ENCODE measurements at places on chromosomes 1 and 21. TPM values are rescaled to one million over a fixed set of nuclear protein-coding genes. Genes with fewer than 3 reads are reported as not detected.
A peak's percentile ranks its signal among the peaks of the same experiment; 100 is the strongest.

The CFAP45 gene
- 1.6 TPM for total RNA-seq

- no peaks in the 10 kb centered on the region for H3K4me1 ChIP-seq
- no peaks in the 10 kb centered on the region for H3K36me3 ChIP-seq
- DNase-seq, result peak; percentile 77
- H3K4me3 ChIP-seq, result no peak overlapping the region
Observed at GRCh38 chr1:30707412-30708360, 15.7 kb downstream of the MATN1 start.

GRCh38 chr1:151282883-151283725 lies 1.0 kb downstream of the ZNF687 start:
- H3K27me3 ChIP-seq, result no peaks in the 10 kb centered on the region
- H3K4me3 ChIP-seq, result peak overlapping the region; percentile 72
- peaks cover 18% of the 10 kb centered on the region for H3K36me3 ChIP-seq
- H3K27ac ChIP-seq, result peak overlapping the region; percentile 63
- peaks cover 16% of the 10 kb centered on the region for H3K4me1 ChIP-seq

The RIMKLA gene
- total RNA-seq, result 3.5 TPM

The CFHR2 gene
- total RNA-seq, result not detected

The S100A16 gene
- 1,254 TPM for total RNA-seq

GRCh38 chr1:209884665-209885117 lies 53.3 kb upstream of the SYT14 start:
- peak overlapping the region; percentile 74 for H3K27ac ChIP-seq
- H3K4me1 ChIP-seq, result peaks cover 38% of the 10 kb centered on the region
- no peaks in the 10 kb centered on the region for H3K27me3 ChIP-seq
- no peak overlapping the region for H3K4me3 ChIP-seq
- peak; percentile 98 for DNase-seq

DNA sequence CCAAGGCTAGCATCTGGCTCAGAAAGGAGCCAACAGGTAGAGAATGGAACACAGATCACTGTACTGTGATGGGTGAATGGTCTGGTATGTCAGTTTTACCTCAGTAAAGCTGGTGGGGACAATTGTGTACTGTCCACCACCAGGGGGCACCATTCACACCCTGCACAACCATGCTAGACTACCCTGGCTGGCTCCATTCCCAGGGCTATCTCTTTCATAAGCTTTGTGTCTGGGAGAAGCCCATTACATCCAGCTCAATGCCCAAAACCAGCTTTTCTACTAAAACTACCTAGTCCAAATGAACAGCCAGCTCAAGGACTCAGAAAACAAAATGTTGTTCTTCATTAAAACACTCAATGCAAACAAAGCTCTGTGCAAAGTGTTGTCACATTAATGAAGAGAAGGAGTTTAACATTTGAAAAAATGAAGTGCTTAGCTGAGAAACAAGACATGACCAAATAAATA lies 62.0 kb upstream of the RASAL2 start:
- no peak overlapping the region for H3K4me3 ChIP-seq
- peaks cover 12% of the 10 kb centered on the region for H3K4me1 ChIP-seq
- H3K27ac ChIP-seq, result no peak overlapping the region

DNA sequence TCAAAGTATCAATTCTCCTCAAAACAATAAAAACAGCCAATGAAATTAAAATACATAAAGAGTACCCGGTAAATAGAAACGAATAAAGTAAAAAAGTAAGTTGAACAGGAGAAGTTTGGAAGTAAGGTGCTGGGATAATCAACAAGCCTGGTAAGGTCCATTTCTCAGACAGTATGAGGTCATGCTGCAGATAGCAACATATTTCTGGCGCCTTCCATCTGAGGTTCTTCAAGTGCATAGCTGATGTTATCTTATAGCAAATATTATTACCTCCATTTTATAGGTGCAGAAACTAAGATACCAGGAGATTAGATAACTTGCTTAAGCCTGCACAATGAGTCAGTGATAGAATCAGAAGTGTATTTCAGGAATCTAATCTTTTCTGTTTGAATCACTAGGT lies 23.7 kb upstream of the CEP350 start:
- H3K27me3 ChIP-seq, result no peaks in the 10 kb centered on the region
- H3K4me1 ChIP-seq, result peaks cover 11% of the 10 kb centered on the region
- H3K4me3 ChIP-seq, result no peak overlapping the region

The VHLL gene
- 1.1 TPM for total RNA-seq

The NOL9 gene
- total RNA-seq, result 79.1 TPM

GRCh38 chr1:182990413-182991144 lies 32.6 kb upstream of the LAMC1 start:
- no peaks in the 10 kb centered on the region for H3K27me3 ChIP-seq
- H3K36me3 ChIP-seq, result no peaks in the 10 kb centered on the region
- peak overlapping the region; percentile 76 for H3K27ac ChIP-seq
- peak; percentile 50 for DNase-seq
- 0 out of 2 replicates have a peak overlapping the region, but pooled peaks have one; percentile 7 for H3K4me3 ChIP-seq

GRCh38 chr21:36708286-36709029 lies 9.5 kb downstream of the SIM2 start:
- no peak overlapping the region for H3K4me3 ChIP-seq
- peaks cover 19% of the 10 kb centered on the region for H3K4me1 ChIP-seq
- DNase-seq, result no peak
- H3K27ac ChIP-seq, result no peak overlapping the region
- H3K36me3 ChIP-seq, result peaks cover 30% of the 10 kb centered on the region

DNA sequence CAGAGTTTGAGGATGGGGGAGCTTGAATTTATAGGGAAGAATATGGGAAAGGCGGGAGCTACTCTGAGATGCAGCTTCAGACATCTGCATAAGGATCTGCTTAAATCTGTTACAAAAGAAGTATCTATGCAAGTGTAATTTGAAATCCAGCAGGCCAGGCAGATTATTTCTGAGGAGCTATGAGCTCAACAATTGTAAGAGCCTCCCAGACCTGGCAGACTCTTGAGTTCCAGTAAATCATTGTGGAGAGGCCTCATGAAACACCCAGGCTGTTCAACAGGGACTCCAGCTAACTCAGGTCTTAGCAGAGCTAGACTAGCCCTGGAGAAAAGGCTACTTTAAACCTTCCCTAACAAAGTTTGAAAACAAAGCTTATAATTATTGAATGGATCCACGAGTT lies 647.5 kb upstream of the CHRM3 start:
- H3K27ac ChIP-seq, result no peak overlapping the region
- DNase-seq, result no peak
- no peaks in the 10 kb centered on the region for H3K4me1 ChIP-seq
- H3K27me3 ChIP-seq, result no peaks in the 10 kb centered on the region

DNA sequence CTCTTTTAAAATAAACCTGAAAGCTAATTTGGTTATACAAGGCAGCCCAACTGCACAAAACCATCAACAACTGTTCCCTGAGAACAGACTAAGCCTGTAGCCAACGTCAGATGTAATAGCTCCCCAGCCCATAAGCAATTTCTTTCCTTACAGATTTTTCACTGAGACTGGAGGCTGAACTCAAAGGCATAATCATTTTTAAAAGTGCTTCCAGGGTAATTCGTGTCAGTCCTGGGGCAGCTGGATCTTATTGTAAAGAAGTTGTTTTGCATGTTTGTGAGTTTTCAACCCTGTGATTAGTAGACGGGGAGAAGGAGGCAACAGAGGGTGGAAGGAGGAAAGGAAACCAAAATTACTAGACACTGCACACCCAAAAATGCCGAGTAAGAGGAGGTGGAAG lies 3.2 kb downstream of the DPT start:
- no peaks in the 10 kb centered on the region for H3K36me3 ChIP-seq
- no peak overlapping the region for H3K4me3 ChIP-seq
- no peak overlapping the region for H3K27ac ChIP-seq
- no peak for DNase-seq
- H3K4me1 ChIP-seq, result no peaks in the 10 kb centered on the region

DNA sequence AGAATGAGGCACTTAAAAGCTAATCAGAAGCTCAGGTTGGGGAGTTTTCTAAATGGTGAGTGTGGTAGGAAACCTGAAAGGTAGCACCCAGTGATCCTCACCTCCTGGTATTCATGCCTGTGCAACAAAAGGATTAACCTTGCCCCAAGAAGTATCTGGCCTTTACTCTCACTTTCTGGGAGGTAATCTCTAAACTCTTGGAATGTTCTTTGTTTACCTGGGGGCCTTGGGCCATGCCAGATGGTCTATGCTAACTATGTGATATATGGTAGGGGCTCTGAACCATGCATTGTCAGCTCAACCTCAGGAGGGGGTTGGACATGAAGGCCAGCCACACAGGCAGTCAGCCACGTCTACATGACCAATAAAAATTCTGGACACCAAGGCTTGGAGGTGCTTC lies 24.4 kb upstream of the TRIM33 start:
- H3K4me1 ChIP-seq, result peaks cover 4% of the 10 kb centered on the region
- no peaks in the 10 kb centered on the region for H3K36me3 ChIP-seq
- no peak overlapping the region for H3K27ac ChIP-seq
- H3K27me3 ChIP-seq, result no peaks in the 10 kb centered on the region
- DNase-seq, result no peak

DNA sequence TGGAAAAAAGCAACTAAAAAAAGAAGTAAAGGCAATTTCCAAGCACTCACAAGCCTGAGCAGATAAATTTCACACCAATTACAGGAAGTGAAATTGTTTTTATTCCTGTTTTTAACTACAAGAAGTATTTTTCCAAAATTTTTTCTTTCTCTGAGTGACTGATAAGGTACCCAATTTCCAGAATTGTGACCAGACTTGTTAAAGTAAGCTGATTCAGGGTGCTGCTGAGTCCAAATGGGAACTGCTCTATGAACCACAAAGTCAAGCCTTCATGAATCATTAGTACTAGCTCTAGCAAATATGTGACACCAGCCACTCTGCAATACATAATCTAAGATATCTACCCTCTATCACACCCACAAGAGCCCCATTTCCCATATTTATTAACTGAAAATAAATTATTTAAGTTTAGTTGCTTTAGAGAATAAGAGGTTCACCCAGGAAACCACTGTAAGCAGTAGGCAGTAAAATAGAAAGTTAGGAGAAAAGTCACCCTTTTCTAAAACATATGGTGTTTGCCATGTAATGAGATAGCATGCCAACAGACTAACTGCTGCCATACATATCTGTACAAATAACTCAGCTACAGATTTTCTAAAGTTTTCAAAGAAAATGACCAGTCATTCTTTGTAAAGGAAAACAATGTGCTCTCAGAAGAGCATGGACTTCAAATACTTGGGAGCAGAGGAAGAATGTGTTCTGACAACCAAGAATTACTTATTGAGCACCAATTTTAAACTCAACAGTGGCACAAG lies 43.1 kb upstream of the TNFSF18 start:
- no peak overlapping the region for H3K27ac ChIP-seq
- H3K36me3 ChIP-seq, result no peaks in the 10 kb centered on the region
- no peaks in the 10 kb centered on the region for H3K27me3 ChIP-seq
- DNase-seq, result no peak

DNA sequence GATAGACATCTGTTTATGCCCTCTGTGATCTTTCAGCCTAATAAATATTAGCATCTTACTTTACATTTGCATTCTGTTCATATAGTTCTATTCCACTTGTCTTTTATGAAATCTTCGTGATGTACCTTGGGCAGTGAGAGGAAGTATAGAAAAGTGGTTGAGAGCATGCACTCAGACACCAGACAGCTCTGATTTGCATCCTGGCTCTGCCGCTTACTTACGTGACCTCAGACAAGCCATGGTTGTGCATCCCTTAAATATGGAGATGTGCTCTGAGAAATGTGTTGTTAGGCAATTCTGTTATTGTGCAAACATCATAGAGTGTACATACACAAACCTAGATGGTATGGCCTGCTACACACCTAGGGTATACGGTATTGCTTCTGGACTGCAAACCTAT lies 22.9 kb downstream of the OVGP1 start:
- no peak overlapping the region for H3K27ac ChIP-seq
- H3K27me3 ChIP-seq, result peaks cover 13% of the 10 kb centered on the region
- peaks cover 7% of the 10 kb centered on the region for H3K4me1 ChIP-seq
- no peaks in the 10 kb centered on the region for H3K36me3 ChIP-seq
- no peak for DNase-seq

GRCh38 chr21:46151989-46152926 lies 3.1 kb downstream of the FTCD start:
- H3K4me1 ChIP-seq, result 0 out of 2 replicates have a peak, but pooled peaks cover 4% of the 10 kb centered on the region
- no peak overlapping the region for H3K27ac ChIP-seq
- H3K27me3 ChIP-seq, result no peaks in the 10 kb centered on the region
- DNase-seq, result no peak
- no peak overlapping the region for H3K4me3 ChIP-seq
- no peaks in the 10 kb centered on the region for H3K36me3 ChIP-seq

- no peak overlapping the region for H3K27ac ChIP-seq
- no peaks in the 10 kb centered on the region for H3K4me1 ChIP-seq
- H3K36me3 ChIP-seq, result no peaks in the 10 kb centered on the region
- no peak for DNase-seq
Observed at GRCh38 chr1:60759291-60759690, 323.1 kb upstream of the NFIA start.

- no peaks in the 10 kb centered on the region for H3K4me1 ChIP-seq
- DNase-seq, result no peak
- no peak overlapping the region for H3K4me3 ChIP-seq
- H3K27me3 ChIP-seq, result no peaks in the 10 kb centered on the region
Observed at GRCh38 chr1:153642161-153642560, 8.3 kb downstream of the CHTOP start.

GRCh38 chr21:43782431-43783097 lies 6.5 kb upstream of the CSTB start:
- H3K27ac ChIP-seq, result peak overlapping the region; percentile 100
- peak; percentile 86 for DNase-seq
- no peaks in the 10 kb centered on the region for H3K27me3 ChIP-seq
- H3K36me3 ChIP-seq, result no peaks in the 10 kb centered on the region

DNA sequence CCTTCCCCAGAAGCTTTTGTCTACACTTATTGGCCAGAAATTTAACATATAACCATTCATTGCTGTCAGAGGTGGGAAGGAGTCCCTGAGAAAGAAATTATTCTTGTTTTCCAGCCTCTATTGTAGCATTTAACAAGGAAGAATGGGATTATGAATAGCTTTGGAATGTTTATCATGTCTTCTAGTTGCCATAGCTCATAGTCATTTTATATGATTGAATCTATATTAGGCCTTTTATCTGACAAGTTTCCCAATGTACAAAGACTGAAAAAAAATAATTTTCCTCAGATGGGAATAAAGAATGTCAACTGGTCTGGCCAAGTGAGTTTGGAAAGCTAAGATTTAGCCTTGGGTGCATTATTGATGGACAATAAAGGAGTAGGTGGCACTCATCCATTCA lies 28.3 kb downstream of the PTPRC start:
- no peak overlapping the region for H3K4me3 ChIP-seq
- no peaks in the 10 kb centered on the region for H3K36me3 ChIP-seq
- DNase-seq, result peak; percentile 54
- peak overlapping the region; percentile 98 for H3K27ac ChIP-seq
- H3K27me3 ChIP-seq, result no peaks in the 10 kb centered on the region

The PLD5 gene
- not detected for total RNA-seq

DNA sequence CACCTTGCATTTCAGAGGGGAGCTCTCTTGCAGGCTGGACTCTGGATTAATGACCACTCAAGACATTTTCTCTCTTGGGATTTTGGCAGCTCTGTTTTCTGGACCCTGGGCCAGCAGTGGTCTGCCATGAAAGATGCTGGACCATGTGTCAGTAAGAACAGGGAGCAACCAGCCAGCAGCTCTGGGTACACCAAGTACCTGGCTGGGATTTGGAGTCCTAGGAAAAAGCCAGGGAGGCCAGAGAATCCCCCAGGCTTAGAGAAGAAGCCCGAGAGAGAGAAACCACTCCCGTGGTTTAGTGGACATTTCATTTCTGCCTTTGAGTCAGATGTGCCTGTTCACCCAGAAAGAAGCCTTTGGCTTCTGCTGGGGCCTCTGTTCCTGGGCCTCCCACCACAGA lies 2.5 kb downstream of the NFASC start:
- DNase-seq, result no peak
- H3K4me1 ChIP-seq, result no peaks in the 10 kb centered on the region
- H3K36me3 ChIP-seq, result no peaks in the 10 kb centered on the region
- H3K4me3 ChIP-seq, result no peak overlapping the region
- H3K27ac ChIP-seq, result no peak overlapping the region
